RWPE2 (cell line): ENCODE measurements at places on chromosomes 13 and 19.

DNA sequence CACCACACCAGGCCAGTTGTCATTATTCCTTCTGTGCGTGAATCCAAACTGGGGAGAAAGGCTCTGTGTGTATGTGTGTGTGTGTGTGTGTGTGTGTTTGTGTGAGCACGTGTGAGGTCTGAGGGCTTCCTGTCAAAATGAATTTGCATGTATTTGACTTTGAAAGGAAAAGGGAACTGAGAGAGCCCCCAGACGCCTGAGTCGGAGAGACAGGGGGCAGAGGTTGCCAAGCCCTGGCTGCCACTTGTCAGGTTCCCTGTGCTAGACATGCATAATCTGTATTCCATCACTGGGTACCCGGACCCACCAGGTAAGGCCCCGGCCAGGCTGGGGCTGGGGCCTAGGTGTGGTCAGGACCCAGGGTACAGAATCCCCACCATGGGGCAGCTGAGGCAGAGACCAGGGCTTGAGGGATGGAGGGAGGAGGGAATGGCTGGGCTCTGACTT is at the start of gene CLEC17A:
Gene CLEC17A, plus strand, starts transcription at position 191 of the 447 bp plus-strand sequence. Its CDS starts 77 bp downstream, at position 268.
- DNase-seq: no peak

DNA sequence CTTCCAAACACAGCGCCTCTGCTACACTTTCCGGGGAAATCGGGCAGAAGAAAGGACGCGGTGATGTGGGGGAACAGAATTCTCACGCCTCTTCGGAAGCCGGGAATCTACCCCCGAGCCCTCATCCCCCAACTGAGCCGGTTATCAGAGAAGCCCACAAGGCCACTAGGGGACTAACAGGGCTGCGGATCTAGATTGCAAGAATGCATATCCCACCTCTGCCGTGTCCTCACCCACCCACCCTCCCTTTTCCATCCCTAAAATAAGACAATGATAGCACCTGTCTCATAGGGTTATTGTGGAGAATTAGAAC is 1.1 kb downstream of the IGFLR1 start:
- no peak for DNase-seq

DNA sequence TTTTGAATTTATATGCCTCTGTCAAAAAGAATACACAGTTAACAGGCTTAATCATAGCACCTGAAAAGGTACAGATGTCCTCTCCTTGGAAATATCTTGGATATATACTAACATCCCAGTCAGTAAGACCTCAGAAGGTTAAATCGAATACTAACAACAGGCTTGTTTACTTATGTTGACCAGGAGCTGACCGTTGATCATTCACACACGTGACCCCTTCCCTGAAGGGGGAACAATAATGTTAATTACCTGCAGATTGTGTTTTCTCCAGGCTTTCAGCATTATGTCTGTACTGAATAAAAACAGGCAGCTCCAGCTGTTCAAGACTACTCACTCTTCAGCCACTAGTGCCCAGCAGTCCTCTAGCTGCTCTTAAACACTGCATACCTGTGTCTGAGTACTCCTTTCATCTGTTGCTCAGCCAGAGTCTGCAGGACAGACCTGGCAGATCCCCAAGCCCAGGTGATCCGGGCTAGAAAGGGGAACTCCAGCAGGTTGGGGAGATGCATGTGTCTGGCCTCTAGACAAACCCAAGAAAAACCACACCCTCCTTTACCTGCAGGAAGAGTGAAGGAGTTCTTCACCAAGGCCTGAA is 163.9 kb downstream of the RNF17 start:
- DNase-seq: no peak

GRCh38 chr13:22050951-22051563 is 380.2 kb downstream of the FGF9 start:
- DNase-seq: no peak

DNA sequence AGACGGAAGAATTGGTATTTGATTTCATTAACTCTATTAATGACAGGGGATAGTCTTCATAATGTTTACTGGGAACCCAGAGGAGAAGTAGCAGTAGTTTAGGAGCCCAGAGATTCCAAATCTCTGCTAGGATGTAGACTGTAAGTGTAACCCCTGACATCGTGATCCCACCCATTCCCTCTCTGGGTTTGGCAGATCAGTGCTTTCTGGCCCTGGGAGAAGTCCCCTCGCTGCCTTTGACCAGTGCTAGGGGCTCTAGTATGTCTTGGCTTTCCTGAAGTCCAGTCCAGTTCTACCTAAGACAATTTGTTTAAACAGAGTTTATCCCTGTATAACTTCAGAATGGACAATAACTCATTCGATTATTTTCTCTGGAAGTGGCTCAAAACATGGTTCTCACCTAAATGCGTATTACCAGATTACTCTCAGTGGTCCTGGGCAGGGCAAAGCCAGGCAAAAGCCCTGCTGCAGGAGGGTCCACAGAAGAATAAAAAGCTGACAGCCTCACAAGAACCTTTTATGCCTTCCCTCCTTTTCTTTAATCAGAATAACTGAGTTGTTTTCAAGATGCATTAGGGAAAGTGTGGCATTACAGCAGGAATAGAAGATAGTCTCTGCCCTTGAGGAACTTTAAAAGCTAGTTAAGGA is 11.8 kb downstream of the KLF5 start:
- DNase-seq: no peak

- no peak for DNase-seq
Measured at GRCh38 chr19:41934849-41935374, 6.7 kb upstream of the ERFL start.

DNA sequence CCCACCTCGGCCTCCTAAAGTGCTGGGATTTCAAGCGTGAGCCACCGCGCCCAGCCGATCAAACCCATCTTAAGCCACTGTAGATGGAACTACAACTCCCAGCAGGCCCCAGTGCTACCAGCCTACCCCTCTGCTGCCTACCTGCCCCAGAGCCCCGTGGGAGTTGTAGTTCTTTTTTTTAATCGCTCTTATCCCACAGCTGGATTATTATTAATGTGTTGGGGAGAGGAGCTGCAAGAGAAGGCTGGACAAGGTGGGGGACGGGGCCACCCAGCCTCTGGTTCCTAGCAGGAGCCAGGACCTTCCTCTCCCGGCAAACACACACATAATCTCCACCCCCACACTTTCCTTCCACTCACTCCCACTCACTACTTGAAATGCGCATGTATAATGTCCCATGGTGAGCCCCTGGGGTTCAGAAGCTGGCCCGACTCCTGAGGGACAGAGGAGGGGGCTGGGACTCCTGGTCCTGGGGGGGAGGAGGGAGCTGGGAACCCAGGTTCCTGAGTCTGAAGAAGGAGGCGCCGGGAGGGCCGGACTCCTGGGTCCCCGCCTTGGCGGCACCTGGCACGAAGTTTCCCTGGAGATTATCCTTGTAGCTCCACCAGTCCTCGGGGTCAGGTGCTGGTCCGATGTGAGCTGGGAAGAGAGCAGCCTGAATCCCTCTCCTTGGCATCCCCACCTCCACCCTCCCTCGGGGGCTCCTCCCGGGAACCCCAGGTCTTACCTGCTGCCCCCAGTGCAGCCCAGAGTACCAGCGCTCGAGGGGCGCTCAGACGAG is 958 bp downstream of the CA11 start:
- no peak for DNase-seq

DNA sequence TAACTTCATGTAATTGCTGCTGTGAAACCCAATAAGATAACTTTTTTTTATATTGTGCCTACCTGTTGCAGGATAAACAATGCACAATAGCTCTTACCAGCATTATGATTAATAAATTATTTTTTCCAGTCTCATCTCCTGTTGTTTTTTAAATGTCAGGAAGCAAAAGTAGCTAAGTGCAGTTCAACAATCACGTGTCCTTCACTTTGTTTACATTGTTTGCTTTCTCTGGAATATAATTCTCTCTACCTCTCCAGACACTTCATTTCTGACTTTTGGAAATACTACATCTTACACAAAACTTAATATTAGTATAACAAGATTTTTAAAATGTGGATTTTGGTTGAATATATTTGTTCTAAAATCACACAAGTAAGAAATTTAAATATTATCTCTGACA is 1359.4 kb downstream of the SLITRK1 start:
- no peak for DNase-seq

- no peak for DNase-seq
Measured at GRCh38 chr19:1466018-1466460, 13.0 kb downstream of the C19orf25 start.

DNA sequence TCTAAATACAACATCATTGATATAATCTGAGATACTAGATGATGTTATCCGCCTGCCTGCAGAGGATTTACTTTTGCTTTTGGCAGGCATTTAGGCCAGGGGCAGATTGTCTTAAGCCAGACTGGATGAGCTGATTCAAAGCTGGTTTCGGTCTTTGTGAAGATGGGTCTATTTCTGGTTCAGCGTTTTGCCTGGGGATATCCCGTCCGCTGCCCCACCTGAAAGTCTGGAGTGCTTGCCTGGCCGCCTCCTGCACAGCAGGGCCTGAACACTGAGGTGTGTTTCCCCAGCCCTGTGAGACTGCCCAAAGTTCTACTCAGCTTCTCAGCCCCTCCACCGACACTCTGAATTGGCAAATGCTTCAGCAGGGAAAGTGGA is 149.7 kb downstream of the KATNAL1 start:
- no peak for DNase-seq

DNA sequence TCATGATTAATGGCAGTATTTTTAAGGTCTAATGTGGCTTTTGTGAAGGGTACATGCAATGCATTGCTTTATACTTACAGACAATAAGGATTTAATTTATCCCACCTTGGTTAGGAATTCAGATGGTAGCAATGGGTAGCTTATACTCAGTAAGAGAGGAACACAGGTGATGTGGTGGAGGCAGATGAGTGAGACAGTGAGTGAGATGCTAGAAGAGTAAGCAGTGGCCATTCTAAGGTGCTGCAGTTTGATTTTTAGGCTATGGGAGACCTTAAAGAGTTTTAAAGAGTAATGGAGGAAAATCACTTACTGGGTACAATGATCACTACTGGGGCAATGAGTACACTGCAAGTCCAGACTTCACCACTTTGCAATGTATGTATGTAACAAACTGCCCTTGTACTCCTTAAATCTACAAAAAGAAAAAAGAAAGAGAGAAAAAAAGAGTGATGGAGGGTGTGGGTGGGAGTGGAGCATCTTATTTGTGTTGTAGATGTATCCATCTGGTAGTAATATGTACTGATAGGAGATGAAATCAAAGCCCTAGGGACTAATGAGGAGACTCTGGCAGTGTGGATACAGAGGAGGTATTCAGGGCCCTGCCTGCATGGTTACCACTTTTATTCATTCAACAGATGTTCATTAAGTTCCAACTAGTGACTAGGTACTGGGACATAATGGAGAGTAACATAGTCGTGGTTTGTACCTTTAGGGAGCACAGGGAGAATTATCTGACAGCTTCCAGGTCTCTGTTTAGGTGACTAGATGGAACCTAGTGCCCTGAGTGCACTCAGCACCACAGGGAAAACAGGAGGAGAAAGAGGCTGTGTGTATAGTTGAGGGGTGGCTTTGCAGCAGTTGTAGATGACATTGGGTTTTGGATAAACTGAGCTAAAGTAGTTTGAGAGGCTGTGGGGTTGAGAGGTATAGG is 99.0 kb downstream of the GPC6 start:
- no peak for DNase-seq

- no peak for DNase-seq
Measured at GRCh38 chr13:35979361-35979951, 151.7 kb downstream of the DCLK1 start.

DNA sequence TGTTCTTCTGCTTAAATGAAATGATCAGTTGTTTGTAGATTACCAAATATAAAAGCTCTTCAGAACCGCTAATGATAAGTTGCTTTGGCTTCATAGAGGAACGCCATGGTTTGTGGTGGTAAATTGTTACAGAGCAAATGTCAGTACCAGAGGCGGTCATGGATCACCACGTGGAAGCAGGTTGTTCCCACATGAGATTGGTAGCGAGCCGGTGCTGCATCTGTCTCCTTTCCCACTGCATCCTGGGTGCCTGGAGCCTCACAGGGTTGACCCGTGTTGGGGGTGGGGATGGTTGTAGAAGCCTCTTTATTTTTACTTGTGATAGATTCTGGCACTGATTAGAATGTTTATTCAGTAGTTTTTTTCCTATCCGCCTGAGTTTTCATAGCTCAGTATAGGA is 14.7 kb downstream of the GARRE1 start:
- DNase-seq: no peak

DNA sequence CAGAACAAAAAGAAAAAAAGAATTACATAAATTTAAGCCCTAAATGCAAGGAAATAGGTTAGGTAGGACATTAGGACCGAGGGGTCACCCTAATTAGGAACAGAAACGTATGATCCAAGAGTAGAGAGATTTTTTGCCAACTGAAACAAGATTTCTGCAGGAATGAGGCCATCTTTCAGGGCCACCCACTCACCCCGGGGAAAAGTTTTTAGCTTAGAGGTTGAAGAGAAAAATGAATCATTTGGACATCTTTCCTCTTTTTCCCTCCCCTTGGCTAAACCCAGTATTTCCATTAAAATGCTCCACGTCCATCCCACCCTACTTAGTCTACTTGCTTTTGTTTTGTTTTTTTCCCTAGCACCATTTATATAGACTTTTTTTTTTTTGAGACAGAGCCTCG is 10.6 kb upstream of the PNMA8A start:
- no peak for DNase-seq

- DNase-seq: no peak
Measured at GRCh38 chr19:14218620-14219330, 12.8 kb upstream of the ADGRL1 start.

DNA sequence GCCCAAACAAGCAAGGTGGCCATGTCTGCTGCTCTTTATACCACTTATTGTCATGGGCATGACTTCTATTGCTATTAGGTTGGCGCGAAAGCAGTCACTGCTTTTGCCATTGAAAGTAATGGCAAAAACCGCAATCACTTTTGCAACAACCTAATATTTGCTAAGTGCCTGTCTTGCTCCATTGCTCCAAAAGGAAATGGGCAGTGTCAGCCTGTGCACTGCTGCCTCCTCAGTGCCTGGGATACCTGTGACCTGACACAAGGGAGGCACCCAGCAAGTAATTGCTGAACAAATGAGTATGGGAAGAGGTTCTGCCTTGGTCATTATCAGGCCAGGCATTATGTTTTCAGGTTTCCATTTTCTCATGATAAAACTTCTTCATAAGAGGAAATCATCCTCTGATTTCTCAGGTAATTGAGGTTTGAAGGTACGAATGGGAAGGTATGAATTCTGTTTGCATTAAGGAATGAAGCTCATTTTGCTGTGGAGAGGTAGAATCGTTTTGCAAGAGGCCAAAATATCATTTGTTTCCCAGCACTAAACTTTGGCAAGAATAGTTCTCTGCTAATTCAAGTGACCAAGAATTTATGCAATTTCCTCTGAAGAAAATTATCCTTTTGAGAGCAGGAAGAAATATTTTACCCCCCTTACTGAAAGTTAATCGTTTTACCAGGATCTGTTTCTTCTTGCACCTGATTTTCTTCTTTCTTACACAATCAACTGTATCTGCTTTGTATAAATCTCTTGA is 128.4 kb upstream of the SPRY2 start:
- DNase-seq: no peak

GRCh38 chr19:14804765-14805164 is 26.4 kb upstream of the ADGRE2 start:
- no peak for DNase-seq
